NCI-H1417 treated with DMSO at 0.1 percent for 48 hours (cell line): ENCODE measurements at places on chromosomes 3 and 15.

DNA sequence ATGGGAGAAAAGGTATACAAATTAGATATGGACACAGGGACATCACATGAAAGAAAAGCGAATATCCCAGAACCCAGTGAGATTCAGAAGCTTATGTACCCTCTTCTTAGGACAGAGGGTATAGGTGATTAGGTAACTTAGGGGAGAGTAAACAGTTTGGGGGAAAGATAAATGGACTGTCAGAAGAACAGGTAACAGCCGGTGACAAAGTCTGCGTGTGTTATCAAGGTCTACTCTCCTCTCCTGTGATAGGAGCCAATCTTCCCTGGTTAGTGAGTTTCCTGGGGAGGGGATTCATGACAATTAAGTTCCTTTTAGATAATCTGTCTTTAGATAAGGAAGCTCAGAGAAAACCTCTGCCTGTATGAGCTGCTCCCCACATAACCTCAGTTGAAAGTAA lies 30.6 kb upstream of the SNRPN start:
- DNase-seq: no peak

- no peak for DNase-seq
Measured at GRCh38 chr3:97021778-97022177, 207.4 kb downstream of the EPHA6 start.

DNA sequence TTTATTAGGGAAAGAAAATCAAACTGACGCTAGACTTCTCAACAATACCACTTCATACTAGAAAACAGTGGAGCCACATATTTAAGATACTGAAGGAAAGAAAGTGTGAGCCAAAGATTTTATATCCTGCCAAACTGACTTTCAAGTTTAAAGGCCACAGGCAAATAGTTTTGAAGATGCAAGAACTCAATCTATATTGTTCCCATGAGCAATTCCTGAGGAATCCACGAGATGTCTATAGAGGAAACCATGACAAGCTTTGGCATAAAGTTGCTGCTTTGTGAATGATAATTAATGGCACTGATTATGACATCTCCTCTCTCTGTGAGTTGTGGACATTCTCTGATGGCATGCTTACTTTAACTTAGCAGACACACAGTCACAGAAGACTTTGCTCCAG lies 276.1 kb upstream of the GOLGA6L4 start:
- DNase-seq: no peak

- DNase-seq: no peak
Measured at GRCh38 chr3:41250825-41251224, 51.5 kb downstream of the CTNNB1 start.

- peak; percentile 16 for DNase-seq
Measured at GRCh38 chr15:98428253-98428989, 219.9 kb upstream of the IGF1R start.

DNA sequence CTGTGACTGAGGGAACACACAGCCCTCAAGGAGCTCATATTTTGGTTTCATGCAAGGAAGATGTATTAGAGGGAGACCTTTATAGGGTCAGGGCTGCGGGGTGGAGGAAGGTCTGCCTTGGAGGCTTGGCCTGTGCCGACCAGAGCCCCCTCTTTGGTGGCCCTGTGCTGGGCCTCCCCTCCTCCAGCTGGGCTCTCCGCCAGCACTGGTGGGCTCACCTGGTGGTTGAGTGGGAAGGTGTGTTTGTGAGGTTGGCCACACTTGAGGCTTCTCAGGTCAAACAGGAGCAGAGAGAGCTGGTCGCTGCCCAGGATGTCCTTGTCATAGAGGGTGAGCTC lies 2.6 kb downstream of the PLA2G4F start:
- no peak for DNase-seq

GRCh38 chr3:121443456-121443855 lies 102.3 kb downstream of the POLQ start:
- DNase-seq: no peak

DNA sequence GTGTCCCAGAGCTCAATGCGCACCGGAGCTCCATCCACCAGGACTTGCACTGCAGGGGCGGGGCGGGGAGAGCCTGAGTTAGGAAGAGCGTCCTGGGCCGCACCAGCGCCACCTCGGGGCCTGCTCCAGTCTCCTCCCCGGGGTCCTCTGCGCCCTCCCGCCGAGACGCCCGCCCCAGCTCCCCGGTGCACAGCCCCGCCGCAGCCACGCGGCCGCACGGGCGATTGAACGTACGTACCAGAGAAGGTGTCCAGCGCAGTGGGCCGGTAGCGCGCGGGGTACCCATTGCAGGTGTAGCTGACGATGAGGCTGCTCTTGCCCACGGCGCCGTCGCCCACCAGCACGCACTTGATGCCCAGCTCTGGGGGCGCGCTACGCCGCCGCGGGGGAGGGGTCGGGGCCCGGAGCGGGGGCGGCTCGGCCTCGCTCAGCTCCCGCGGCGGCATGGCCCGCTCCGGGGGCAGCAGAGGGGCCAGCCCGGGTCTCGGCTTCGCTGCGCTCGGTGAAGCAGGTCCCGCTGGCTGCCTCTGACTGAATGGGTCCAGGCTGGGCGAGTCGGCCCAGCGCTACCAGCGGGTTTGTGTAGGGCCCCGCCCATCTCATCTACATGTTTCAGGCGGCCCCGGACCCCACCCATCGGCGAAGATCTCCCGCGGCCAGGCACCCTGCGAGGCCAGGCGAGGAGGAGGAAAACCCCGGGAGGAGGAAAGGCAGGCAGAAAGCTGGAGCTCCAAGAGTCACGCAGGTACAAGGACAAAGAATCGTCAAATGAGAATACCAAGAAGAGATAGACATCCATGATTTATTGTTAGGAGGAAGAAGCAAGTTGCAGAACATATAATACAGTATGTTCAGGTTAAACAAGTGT lies at the start of gene RHOV:
Gene RHOV, minus strand, starts transcription at position 541 of the 868 bp plus-strand sequence. Its CDS starts 95 bp downstream, at position 446.
- no peak for DNase-seq

GRCh38 chr3:56459719-56460118 lies 8.5 kb downstream of the ERC2 start:
- DNase-seq: no peak

- no peak for DNase-seq
Measured at GRCh38 chr3:89104499-89104898, 2.9 kb upstream of the EPHA3 start.

GRCh38 chr15:87610366-87610765 lies 646.2 kb downstream of the NTRK3 start:
- no peak for DNase-seq

GRCh38 chr3:125141596-125142419 lies 70.7 kb downstream of the SLC12A8 start:
- no peak for DNase-seq

- no peak for DNase-seq
Measured at GRCh38 chr3:40191251-40191650, 118.3 kb upstream of the EIF1B start.

DNA sequence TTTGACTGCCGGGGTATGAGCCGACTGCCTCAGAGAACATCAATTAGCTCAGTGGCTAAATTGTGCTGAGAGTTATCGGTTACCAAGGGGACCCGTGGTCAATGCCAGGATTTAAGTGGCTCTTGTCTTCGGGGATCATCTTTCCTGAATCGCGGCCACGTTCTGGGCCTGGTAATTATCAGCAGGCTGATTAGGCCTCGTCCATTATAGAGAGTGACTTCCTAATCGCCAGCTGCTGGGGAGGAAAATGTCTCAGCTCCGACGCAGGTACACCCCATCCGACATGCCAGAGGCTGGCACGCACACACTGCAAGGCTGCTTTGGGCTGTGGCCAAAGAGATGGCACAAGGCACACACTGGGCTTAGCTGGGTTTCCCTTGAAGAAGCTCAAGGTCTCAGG lies 10.6 kb downstream of the TRH start:
- peak; percentile 27 for DNase-seq

- DNase-seq: no peak
Measured at GRCh38 chr3:37765591-37766488, 95.8 kb upstream of the CTDSPL start.

DNA sequence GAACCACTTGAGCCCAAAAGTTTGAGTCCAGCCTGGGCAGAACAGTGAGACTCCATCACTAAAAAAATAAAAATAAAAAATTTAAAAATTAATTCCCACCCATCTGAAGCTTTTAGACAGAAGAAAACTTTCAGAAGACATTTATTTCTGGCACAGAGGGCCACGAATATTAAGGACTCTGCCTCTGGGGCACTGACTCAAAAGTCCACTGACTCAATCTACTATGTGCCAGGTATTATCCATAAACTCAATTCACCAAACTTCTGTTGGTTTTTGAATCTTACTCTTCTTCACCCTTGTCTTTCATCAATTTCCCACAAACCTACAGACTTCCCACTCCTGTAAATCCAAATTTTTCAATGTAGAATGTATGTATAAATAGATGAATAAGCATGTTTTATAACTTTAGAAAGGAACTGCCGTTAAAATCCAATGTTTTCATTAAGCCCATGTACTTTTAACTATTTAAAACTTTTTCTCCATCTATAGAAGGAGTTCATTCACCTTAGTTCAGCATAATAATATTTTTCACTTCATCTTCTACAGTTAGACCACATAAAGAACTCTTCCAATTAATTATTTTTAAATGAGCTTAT lies 19.9 kb downstream of the ATP13A3 start:
- DNase-seq: no peak

- no peak for DNase-seq
Measured at GRCh38 chr15:29260896-29261295, 8.7 kb downstream of the NSMCE3 start.

DNA sequence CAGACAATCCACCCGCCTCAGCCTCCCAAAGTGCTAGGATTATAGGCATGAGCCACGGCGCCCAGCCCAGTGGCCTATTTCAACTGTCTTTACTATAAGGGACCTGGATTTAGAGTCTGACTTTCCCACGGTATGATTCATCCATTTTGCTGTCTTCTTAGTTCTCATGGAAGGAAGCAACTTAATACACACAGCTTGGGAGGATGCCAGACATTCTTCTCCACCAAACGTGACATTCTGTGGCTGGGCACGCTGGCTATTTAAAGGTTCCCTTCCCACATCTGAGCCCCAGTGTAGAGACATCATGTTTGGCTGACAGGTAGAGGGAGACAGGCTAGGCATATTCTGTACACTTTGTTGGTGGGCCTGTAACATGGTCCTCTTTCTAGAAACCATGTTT lies 26.2 kb downstream of the FAM43A start:
- no peak for DNase-seq

DNA sequence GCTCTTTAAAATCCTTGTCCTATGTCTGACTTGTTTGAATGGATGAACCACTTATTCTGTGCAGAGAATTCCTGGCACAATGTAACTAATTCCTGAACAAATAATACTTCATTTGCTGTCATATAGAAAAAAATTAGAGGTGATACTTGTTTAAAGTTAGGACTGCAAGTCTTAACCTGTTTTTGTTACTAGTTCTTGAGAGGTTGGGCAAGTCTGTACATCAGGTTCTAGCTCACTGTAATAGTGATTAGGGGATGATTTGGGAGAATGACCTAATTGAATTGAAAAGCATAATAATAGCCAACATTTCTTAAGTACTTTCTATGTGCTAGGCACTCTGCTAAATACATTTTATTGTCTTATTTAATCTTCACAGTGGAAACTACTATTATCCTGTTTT lies 49.3 kb downstream of the GMPS start:
- DNase-seq: no peak

- DNase-seq: no peak
Measured at GRCh38 chr15:36585774-36586173, 6.3 kb downstream of the CDIN1 start.

- no peak for DNase-seq
Measured at GRCh38 chr15:36598529-36599177, 19.2 kb downstream of the CDIN1 start.

- DNase-seq: no peak
Measured at GRCh38 chr3:17507480-17507879, 235.0 kb downstream of the TBC1D5 start.

DNA sequence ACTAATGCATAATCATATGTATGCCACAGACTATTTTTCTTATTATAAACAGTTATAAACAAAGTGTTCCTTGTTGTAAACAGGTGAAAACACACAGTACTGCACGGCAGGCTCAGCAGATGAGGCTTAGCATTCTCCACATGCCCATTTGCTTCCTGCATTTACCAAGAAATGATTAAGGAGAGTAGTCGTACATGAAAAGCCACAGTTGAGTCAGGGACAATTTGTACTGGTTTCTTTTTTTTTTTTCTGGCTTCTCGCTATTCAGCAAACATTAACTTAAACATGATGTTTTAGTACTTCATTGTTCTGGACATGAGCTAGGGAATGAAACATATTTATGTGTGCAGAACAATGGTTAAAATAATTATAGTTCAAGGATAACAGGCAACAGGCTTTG lies 63.4 kb downstream of the GHSR start:
- no peak for DNase-seq

GRCh38 chr3:186613637-186614265 lies 891 bp downstream of the AHSG start:
- no peak for DNase-seq

DNA sequence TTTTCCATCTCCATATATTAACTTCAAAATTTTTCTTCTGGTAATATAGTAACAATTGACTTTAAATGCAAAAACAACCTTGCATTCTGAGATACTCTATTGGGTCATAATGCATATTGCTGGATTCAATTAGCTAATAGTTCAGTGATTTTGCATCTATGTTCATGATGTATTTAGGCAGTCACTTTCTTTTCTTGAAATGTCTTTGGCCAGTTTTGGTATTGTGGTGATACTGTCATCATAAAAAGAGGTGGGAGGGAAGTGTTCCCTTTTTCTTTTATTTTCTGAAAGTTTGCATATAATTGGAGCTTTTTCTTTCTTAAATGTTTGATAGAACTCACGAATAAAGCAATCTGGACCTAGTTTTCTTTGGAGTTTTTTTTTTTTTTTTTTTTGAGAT lies 67.4 kb upstream of the ZNF148 start:
- DNase-seq: no peak

GRCh38 chr3:109432833-109433232 lies 95.5 kb upstream of the DPPA4 start:
- no peak for DNase-seq

GRCh38 chr15:58474741-58475323 lies 43.0 kb downstream of the LIPC start:
- DNase-seq: no peak

GRCh38 chr3:197580253-197580691 lies 24.5 kb upstream of the BDH1 start:
- DNase-seq: no peak

DNA sequence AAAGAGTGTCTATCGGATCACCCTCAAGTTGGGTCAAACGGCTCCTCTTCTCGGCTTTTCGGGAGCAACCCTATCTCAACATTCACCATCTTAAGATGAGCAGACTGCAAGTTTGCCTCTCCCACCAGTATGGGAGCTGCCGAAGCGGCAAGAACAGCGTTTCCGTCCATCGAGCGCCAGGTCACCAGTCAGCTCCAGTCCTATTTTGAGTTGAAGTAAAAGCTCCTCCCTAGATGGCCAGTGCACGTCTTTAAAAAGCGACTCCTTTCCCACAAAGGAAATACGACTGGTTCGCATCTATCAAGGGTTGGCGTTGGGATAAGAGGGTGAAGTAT lies 369 bp upstream of the U2SURP start:
- no peak for DNase-seq

DNA sequence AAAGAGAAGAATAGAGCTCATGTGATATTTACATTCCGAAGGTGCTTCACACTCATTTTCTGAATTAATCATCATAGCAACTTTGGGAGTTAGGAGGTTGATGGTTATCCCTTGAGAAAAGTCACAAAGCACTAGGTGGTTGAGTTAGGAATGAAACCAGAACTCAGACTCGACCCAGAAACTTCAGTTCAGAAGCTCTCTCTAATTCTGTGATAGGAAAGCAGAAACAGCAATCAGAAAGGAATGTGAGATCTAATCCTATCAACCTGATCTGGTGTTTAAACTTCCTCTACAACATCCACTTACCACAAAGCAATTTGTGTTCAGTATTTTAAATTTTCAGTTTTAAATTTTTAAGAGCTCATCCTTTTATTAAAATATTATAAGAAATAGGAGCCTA lies 211.2 kb downstream of the CNTN3 start:
- DNase-seq: no peak

- DNase-seq: no peak
Measured at GRCh38 chr15:77327844-77328529, 91.9 kb downstream of the PEAK1 start.
